NB4 (cell line): ENCODE measurements at places on chromosomes 16 and 17.

GRCh38 chr16:77219437-77219836 is 20.2 kb downstream of the SYCE1L start:
- no peak for DNase-seq

DNA sequence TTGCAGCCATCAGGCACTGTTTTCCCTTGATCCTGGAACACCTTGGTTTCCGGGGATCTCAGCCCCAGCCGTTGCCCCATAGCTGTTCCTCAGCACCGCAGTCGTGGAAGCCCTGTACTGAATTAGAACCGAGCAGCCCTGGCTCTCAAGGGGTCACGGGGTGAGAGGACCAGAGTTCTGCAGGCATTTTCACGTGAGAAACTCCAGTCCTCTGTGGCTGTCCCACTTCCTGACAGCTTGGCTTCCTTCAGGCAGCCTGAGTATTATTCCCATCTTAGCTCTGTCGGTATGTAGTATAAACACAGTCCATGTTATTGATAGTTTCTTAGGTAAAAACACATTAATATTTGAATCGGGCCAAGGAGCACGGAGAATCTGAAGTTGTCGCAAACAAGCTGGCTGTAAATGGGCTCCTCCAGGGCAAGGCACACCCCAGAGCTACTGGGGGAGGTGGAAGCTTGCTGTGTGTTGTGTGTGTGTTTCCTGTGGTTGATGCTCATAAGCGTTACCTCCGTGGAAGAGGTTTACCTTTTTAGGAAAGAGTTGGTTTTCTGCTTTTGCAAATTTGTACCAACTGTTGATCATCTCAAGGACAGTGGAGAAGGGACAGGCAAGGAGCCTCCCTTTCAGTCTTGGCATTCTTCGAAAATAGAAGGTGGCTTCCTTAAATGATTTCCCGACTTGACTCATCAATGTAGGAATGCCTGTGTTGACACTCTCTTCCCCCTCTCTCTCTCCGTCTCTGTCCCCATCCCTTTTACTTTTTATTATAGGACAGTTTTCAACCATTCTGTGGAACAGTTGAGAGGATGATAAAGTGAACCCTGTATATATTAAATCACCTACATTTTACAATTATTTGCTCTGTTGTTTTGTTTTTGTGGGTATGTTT is 208.9 kb upstream of the CHMP6 start:
- peak; percentile 25 for DNase-seq

- no peak for DNase-seq
These were observed 2.3 kb downstream of the RAB11FIP4 start for GRCh38 chr17:31393749-31394146.

DNA sequence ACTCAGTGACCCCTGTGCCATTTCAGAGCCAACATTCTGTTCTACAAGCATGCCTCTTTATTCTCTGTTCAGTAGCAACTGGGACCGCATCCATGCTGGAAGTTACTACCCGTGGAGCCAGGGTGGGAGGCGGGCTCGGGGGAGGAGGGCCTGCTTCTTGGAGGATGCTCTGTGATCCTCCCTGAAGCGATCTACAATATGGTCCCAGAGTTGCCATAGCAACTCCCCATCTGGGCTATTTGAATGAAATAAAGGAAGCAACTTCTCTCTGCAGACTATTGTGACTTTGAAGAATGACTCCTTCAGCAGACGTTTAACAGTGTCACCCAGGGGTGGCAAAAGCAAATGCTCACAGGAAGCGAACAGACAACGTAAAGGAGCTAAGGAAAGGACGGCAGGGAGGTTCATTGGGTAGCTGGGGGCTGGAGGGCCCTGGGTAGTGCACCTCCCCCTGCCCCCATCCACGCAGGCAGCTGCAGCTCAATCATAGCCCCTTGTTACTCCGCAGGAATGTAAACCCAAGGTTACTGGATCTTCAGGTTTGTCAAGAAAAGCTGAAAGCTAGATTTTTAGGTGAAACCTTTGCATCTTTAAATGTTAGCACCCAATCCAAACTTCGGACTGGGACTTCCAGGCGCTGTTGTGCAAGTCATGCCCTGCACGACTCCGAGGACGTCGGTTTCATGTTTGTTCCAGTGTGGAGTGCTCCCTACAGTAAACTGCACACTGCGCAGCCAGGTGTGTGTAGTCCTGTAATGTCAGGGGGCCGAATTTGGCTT is 51.1 kb upstream of the MEAK7 start:
- DNase-seq, result peak; percentile 32

- no peak for DNase-seq
These were observed 7.6 kb downstream of the LAT start for GRCh38 chr16:28992496-28992895.
